ENCODE measurements at places on chromosomes 3 and 15. TPM values are rescaled to one million over a fixed set of nuclear protein-coding genes. Genes with fewer than 3 reads are reported as not detected.

DNA sequence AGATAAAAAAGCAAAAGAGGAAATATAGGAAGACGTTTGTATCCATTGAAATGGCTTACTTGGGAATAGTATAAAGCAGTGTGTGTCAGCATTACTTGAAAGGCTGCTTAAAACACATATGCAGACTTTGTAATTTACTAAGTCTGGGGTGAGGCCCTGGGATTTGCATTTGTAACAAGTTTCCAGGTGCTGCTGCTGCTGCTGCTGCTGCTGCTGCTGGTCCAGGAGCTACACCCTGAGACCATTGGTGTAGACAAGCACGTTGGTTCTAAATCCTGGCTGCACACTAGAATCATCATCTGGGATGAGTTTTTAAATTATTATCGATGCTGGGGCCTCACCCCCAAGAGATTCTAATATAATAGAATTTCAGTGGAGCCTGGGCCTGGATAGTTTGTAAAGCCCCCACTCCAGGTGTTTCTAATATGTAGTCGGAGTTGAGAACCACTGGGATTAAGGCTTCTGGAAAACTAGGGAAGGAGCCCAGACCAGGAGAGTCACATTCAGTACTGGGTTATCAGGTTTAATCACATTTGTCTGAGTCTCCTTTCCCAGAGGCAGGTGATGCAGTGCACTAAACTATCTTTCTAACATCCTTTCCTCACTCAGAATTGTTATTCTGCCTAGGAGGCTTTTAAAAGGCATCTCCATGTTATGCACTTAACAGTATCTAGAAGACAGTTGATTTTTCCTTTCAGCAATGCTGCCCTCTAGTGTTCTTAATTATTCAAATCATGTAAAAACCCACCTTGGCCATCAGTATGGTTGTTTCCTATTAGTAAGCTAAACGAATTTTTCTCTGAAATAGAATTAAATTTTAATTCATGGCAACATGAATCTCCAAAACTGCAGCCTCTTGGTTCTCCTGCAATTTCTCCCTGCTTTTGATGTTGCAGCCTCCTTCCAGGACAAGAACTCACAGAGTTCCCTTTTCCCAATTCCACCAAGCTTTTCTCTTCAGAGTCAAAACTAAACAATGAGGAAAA, 45.4 kb downstream of the SSR3 start:
- no peak for DNase-seq

- no peak for DNase-seq
Measured at GRCh38 chr3:141305436-141305835, 62.9 kb upstream of the ZBTB38 start.

The FOXB1 gene
- total RNA-seq = not detected

DNA sequence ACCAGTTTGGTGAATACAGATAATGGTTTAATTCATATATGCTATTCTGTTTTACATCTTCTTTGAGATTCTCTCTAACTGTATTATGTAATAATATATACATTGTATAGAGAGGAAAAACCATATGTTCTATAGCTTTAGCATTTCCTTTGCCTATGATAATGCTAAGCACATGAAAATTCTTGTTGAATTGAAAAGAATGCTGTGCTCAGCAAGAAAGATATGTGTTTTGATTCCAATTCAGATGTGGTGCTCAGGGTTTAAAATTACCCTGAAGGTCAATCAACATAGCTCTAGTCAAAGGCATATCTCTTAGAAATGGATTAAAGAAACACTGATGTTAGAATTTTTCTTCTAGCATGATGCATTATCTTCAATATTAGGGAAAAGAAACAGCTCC, 8.5 kb upstream of the TUSC7 start:
- no peak for DNase-seq

The IMPG2 gene
- total RNA-seq = 0.78 TPM

- no peak for DNase-seq
Measured at GRCh38 chr3:114401346-114401745, 107.5 kb downstream of the TIGIT start.

DNA sequence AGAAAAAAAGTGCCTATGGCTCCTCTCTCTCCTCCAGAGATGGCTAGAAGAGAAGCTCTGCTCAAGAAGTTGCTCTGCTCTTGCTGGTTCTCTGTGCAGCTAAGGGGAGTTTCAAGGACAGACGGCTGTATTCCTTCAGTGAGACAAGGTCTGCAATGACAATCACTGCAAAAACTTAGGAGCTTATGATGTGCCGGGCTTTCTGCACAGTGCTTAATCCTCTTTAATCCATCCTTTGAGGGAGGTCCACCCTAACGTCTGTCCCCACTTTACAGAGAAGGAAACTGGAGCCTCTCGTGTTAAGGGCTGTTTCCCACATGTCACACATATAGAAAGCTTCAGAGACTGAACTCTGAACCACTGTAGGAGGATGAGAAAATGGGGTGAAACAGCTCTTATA, 260.6 kb downstream of the MEX3B start:
- DNase-seq = peak; percentile 45

- DNase-seq = no peak
Measured at GRCh38 chr15:83992324-83993031, 243.1 kb upstream of the GOLGA6L4 start.

- DNase-seq = no peak
Measured at GRCh38 chr15:30859091-30859874, 44.4 kb upstream of the FAN1 start.

The LIPH gene
- not detected for total RNA-seq

The ITIH3 gene
- total RNA-seq = 0.83 TPM

The SUSD5 gene
- 1.1 TPM for total RNA-seq

GRCh38 chr15:27165590-27165989, 194.6 kb downstream of the GABRG3 start:
- DNase-seq = no peak

DNA sequence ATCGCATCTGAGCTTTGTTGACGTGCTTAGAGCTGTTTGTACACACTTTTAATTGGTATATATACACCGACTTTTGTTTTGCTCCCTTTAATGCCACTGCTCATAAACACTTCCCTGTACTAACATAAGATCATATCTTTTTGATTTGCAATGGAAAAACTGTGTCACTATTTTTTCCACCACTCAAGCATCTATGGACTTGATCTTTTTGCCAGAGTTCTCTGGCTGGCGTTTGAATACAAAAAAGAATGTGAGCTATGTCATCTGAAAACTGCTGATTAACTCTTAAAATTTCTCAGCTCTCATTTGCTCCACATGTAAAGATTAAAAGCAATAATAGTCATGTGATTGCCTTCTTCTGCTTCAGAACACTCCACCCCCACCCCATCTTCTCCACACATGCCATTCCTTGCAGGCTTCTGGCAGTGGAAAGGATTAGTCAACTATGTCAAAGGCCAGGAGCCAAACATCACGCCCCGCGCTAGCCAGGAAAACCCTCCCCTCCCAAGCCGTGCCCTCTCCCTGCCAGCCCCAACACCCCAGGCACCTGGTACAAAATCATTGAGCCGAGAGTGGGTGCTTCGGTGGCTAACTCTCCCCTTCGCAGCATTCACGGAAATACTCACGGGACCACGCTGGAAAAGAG, 123.4 kb upstream of the MEF2A start:
- DNase-seq = peak; percentile 91

DNA sequence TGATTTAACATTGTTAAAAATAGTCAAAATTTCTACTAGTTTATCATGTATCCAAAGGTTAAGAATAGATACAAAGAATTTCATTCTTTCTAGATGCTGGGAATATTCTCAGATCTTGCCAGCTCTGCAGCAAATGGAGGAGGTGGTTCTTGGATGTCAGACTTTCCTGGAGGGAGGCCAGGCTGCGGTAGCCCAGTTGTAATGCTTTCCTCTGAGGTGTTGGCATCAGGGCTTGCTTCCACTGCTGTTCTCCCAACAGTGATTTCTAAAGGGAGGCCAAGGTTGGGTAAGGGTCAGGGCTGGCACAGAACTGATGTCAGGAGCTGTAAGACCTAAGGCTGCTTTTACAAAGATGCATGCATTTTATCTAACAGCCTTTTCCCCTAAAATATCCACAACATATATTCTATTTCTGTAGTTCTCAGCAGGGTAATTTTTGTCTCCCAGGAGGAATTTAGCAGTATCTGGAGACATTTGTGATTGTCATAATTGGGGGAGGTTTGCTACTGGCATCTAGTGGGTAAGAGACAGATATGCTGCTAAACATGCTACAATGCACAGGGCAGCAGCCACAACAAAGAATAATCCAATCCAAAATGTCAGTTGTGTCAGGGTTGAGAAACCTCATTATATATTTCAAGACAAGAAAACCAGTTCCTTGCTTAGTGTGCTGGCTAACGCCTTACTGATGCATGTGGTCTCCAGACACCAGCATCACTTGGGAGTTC, 42.0 kb upstream of the SPTSSB start:
- no peak for DNase-seq

DNA sequence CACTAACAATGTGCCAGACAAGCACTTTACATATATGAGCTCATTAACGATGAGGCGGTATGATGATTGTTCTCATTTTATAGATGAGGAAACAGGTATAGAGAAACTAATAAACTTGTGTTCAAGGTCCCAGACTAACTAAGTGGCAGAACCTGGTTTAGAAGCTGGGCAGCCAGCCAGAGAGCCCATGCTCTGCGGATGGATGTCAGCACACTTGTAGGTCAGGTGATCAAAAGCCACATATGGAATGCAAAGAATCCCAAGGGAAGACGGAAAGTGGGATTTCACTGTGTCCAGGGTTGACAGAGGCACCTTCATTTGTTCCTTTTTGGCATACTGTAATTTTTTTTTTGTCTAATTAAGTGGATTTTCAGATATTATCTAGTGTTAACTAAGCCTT, 103.7 kb downstream of the EFL1 start:
- DNase-seq = no peak

DNA sequence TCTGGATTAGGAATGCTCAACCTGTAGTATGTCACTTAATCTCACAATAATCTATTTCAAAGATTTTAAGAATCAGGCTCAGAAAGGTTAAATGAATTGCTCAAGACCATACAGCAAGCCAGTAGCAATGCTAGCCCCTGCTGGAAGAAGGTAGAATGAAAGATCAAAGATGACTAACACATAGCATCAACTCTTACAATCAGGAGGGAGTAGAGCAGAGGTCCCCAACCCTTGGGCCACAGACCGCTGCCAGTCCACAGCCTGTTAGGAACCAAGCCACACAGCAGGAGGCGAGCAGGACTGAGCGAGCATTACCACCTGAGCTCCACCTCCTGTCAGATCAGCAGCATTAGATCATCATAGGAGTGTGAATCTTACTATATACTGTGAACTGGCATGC, 15.5 kb upstream of the GATM start:
- no peak for DNase-seq

GRCh38 chr3:99638167-99638948, at the start of gene COL8A1:
TSS of gene COL8A1 (plus strand) at chr3:99638594. CDS start at chr3:99790683, 152,089 bp downstream.
- peak; percentile 94 for DNase-seq

- DNase-seq = no peak
Measured at GRCh38 chr3:123021996-123022510, 5.5 kb downstream of the SEMA5B start.

DNA sequence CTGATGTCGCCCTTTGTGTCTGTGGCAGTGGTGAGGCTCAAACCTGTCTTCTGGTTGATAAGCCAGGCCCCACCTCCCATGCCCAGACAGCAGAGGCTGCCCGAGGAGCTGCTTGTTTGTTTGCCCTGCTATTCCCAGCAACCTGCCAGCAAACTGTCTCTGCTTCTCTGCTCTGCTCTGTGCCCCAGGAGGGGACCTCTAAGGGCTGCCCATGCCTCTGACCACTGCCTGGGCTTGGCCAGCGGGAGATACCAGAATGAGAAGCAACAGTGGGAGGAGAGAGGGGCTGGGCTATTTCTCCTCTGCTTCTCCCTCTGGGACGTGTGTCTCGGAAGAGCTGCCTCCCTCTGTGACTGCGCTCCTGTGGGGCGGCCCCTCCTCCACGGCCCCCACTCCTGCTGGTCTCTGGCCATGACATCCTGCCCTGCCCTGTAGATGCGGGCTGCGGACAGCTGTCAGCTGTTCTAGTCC, 213.1 kb downstream of the RPLP1 start:
- no peak for DNase-seq

- peak; percentile 37 for DNase-seq
Measured at GRCh38 chr15:67887776-67888175, 47.9 kb upstream of the RNU6-1 start.

DNA sequence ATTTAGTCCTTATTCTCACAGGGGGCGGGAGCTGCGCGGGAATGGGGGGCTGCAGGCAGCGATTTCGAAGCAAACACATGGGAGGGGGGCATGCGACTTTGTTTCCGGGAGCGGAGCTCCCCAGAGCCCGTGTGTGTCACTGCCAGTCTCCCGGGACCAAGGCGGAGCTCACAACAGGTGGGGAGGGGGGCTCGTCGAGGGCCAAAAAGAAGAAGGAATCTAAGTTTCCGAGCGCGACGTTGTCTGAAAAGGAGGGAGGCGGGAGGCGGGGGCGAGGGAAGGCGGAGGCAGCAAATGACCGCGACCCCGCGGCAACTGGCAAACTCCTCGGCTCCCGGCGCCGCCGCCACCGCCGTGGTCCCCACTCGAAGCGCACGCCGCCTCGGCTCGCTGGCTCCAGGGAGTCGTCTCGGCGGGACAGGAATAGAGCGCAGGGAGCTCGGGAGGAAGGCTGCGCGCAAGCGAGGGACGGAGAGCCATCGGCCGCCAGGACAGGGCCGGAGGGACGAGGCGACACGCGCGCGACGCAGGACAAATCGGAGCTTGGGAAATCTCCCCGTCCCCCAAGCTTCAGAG, 1.4 kb downstream of the FOXP1 start:
- no peak for DNase-seq

The GOLGA8R gene
- total RNA-seq = 2.2 TPM

The SPTSSB gene
- total RNA-seq = not detected

The LIPC gene
- total RNA-seq = 0.33 TPM

GRCh38 chr3:108341911-108342310, 45.6 kb downstream of the HHLA2 start:
- DNase-seq = no peak

DNA sequence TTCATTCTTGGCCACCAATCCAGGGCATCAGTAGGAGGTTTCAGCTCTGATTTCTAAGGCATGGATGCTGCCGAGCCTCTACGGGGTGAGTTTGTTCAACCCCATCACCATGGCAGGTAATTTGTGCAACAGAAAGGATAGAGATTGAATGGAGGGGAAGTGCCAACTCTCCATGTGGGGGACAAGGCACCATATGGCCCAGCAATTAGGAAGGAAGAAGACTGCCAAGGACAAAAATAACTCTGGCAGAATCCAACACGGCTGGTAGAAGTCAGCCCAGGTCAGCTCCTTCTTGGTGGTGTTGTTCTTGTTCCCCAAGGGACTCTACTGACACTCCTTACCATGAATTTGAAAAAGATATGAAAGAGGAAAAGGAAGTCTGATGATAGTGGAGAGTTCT, 503.9 kb downstream of the MAGI1 start:
- no peak for DNase-seq

GRCh38 chr3:22713936-22714335, 489.2 kb upstream of the UBE2E2 start:
- no peak for DNase-seq

- no peak for DNase-seq
Measured at GRCh38 chr3:70982700-70983140, 600.8 kb downstream of the FOXP1 start.

GRCh38 chr3:41519746-41520145, 320.4 kb downstream of the CTNNB1 start:
- DNase-seq = no peak

- no peak for DNase-seq
Measured at GRCh38 chr15:38072348-38073177, 138.1 kb downstream of the TMCO5A start.
